ENCODE measurements at places on chromosomes 4 and X. TPM values are rescaled to one million over a fixed set of nuclear protein-coding genes. Genes with fewer than 3 reads are reported as not detected.
A peak's percentile ranks its signal among the peaks of the same experiment; 100 is the strongest.

- no peak for DNase-seq
Observed at GRCh38 chrX:154727871-154728270, 23.0 kb downstream of the GAB3 start.

GRCh38 chrX:121641560-121641959 is 594.1 kb downstream of the GLUD2 start:
- DNase-seq: peak; percentile 45

GRCh38 chr4:62222121-62222520 is 1022.0 kb downstream of the ADGRL3 start:
- no peak for DNase-seq

DNA sequence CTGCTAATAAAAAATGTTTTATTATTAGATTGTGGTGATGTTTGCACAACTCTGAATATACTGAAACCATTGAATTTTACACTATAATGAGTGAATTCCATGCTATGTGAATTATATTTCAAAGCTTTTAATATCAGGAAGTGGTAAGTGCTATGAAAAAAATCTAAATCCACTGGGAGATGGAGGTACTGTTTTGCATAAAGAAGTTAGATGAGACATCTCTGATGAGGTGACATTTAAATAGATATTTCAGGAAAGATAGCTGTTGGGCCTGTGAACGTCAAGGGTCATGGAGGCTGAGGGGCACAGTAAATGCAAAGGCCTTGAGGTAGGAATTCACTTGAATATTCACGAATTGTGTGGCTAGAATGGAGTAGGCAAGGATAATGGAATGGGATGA is 12.3 kb downstream of the DCUN1D4 start:
- no peak for DNase-seq

GRCh38 chrX:122504026-122504425 is 680.1 kb upstream of the GRIA3 start:
- no peak for DNase-seq

- DNase-seq: no peak
Observed at GRCh38 chrX:134388161-134389109, 71.5 kb upstream of the HPRT1 start.

GRCh38 chr4:44256414-44256813 is 192.2 kb downstream of the KCTD8 start:
- no peak for DNase-seq

DNA sequence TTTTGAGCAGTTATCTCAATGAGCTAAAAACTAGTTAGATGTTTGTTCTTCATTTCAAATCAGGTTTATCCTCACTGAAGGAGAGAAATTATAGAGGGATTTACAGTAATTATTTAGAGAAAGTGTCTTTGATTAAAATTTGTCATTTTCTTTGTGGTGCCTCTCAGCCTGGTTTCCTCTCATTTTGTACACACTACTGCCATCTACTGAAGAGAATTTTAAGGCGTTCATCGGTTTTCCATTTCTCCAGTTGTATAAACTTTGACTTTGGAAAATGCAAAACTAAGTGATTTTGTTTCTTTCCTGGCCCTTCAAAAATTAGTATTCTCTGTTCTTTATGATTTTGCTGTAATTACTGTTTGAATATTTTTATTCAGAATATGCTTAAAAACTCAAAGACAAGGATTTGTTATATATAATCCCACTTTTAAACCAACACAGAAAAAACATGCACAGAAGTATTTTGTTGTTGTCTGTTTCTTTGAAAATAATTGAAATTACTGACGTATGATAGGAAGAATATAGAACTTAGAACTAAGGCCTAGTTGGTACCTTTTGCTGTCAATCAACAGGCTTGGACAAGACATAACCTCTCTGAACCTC is 34.4 kb upstream of the ANXA3 start:
- no peak for DNase-seq

DNA sequence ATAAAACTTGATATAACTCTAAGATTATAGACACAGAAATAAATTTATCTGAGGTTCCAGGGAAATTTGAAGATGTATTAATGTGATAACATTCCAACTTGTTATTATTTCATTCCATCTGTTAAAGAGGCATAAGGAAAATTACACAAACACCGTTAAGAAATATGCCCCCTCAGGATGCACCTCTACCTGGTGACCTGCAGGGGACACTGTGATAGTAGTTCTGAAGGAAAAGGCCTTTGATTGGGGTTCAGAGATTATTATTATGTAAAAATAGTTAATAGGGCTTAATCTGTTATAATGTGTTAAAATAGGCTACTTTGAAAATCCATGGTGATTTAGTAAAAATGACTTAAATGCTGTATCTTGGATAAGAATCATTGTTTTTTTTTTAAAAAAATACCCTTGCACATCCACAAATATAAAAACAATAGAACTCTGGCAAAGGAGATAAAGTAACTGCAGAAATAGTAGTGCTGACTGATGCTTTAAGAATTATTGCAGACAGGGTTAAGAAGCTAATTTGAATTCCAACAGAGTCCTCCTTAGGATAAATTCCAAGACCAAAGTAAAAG is 6.1 kb upstream of the ABRAXAS1 start:
- no peak for DNase-seq

DNA sequence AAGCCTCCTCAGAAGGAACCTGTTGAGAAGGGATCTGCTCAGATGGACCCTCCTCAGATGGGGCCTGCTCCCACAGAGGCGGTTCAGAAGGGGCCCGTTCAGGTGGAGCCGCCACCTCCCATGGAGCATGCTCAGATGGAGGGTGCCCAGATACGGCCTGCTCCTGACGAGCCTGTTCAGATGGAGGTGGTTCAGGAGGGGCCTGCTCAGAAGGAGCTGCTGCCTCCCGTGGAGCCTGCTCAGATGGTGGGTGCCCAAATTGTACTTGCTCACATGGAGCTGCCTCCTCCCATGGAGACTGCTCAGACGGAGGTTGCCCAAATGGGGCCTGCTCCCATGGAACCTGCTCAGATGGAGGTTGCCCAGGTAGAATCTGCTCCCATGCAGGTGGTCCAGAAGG is 22.9 kb downstream of the REST start:
- no peak for DNase-seq

DNA sequence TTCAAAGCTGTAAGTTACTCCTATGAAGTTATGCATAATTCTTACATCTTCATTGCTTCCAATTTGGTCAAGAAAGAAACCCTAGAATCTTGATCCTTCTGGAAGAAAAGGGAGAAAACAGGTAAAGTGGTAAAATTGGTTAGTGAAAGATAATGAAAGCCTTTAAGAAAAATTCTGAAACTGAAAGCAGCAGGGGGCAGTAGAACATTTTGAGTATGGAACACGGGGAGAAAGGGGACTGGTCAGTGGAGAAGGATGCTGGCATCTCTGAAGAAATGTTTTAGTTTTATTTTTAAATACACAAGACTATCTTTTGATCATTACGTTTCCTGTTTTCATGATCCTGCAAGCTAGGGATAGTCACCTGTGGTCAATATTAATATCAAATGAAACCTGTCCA is 54.3 kb downstream of the SLIT2 start:
- DNase-seq: no peak

DNA sequence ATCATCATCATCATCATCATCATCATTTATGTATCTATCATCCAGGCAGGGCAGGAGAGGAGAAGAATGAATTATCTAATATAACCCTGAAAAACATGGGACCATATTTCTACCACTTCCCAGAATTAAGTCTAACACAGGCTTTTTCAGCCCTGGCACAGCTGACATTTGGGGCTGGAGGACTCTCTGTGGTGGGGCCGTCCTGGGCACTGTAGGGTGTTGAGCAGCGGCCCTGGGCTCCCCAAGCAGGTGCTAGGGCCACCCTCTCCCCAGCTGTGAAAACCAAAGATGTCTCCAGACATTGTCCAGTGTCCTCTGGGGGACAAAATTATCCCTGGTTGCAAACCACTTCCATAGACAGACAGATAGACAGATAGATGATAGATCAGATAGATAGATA is 288.4 kb downstream of the CRLF2 start:
- no peak for DNase-seq

GRCh38 chr4:25504932-25505636 is 128.0 kb downstream of the ANAPC4 start:
- no peak for DNase-seq

GRCh38 chr4:153704522-153704921 is 20.4 kb downstream of the TLR2 start:
- DNase-seq: no peak

GRCh38 chr4:175998782-175999181 is 66.9 kb upstream of the WDR17 start:
- no peak for DNase-seq

The SUPT20HL1 gene
- not detected for total RNA-seq

The FRMPD4 gene
- total RNA-seq: not detected

The RAB41 gene
- total RNA-seq: not detected

The SASH3 gene
- not detected for total RNA-seq

The FGFBP2 gene
- not detected for total RNA-seq

The RNF150 gene
- total RNA-seq: 0.75 TPM

The HAUS3 gene
- 16.2 TPM for total RNA-seq

The POU4F2 gene
- not detected for total RNA-seq

The ODAPH gene
- not detected for total RNA-seq

The HTN1 gene
- not detected for total RNA-seq

The UBE2K gene
- 89.4 TPM for total RNA-seq

All from PC-9 (cell line).